ENCODE measurements at places on chromosomes 7 and 10.

DNA sequence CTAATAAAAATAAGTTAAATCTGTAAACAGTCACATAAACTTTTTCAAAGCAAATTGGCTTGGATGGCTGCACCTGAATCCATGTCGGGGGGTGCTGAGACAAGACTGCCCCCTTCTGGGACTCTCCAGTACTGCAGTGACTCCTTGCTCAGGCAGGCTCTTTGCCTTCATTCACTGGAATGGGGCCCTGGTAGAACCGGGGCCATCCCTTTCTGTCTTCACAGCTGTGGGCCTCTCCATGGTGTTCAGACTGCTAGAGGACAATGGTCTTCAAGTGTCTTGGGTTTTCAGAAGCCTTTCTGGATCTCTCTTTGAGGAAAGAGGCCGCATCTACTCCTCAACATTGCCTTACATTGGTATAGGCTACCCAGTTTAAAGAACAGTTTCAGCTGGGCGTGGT is 16.1 kb upstream of the IMPDH1 start:
- peak; percentile 60 for DNase-seq

DNA sequence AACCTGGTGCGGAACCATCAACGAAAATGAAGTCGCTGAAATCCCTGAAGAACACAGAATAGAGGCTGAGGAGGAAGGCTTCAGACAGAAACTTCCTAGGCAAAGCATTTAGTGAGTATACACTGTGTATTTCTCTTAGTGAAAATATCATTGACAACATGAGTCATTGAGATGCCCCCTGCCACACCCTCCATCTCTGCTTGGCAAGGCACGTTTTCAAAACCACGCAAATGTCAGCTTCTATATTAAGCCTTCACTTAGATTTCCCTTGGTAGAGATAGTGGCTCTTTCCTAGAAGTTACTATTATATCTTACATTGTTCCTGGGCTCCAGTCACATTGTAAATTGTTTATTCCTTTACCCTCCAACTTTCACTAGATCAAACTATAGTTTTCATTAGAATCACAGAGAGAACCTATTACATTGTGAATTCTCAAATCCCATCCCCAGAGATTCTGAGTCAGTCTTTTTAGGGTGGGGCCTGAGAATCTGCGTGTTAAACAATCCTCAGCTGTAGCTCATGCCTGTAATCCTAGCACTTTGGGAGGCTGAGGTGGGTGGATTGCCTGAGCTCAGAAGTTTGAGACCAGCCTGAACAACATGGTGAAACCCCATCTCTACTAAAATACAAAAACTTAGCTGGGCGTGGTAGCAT is 4.6 kb upstream of the SKAP2 start:
- DNase-seq = no peak

DNA sequence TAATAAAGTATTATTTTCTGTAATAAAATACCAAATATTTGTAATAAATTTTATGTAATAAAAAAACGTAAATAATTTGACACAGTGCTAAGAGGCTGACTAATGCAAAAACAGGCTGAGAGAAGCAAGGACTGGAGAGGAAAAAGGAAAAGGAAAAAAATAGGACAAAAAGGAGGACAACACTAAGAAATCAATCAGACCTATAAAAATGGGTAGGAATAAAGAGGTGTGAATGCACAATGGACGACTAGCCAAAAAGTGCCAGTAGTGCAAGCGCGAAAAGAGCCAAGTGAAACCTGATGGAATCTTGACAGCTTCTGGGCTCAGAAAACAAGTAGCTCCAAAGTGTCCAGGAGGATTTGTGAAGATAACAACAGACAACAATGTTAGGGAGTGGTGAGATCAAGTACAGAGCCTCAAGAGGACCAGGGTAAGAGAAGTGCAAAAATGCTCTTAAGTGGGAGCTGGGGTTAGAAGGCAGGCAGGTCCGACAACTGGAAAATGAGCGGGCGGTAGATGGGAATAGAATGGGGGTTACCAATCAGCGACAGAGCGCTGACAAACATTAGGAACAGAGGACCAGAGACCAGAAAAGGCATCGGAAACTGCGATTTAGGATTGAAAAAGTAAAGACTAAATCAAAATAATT is 1.2 kb downstream of the BRAF start:
- DNase-seq = no peak

DNA sequence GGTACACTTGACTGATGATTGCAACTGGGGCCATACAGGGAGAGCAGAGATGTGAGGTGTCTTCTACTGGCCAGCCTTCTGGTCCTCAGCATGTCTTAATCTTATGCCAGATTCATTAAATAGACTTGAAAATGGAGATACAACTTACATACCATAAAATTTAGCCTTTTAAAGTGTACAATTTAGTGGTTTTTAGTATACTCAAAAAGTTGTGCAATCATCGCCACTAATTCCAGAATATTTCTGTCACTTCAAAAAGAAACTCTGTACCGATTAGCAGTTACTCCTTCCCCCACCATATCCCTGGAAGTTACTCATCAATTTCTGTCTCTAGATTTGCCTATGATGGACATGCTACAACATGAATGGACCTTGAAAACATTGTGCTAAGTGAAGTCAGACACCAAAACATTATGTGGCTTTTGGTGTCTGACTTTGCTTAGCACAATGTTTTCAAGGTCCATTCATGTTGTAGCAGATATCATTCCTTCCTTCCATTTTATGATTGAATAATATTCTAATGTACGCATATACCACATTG is 53.0 kb downstream of the SH2D4B start:
- DNase-seq = no peak

DNA sequence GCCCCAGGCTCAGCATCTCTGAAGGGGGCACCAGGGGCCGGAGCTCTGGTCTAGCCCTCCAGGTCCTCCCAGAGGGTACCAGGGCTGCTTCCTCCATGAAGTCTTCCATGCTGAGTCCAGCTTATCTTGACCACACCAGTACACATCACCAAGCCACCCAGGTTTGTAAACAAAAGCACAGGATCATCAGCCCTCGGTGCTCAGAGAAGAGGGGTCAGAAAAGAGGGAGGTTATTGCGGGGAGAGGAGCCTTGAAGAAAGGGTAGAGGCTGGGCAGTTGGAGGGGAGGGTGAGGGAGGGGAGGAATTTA is 23.9 kb downstream of the AQP1 start:
- DNase-seq = no peak

DNA sequence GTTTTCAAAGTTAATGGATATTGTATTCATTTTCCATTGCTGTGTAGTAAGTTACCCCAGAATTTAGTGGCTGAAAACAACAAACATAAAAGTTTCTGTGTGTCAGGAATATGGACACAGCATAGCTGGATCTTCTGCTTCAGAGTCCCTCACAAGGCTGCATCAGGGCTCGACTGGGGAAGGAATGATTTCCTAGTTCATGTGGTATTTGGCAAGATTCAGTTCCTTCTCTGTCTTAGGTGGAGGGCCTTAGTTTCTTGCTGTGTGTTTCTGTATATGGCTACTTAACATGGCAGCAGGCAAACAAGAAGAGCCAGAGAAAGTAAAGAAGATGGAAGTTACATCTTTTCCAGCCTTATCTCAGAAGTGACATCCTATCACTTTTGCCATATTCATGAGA is 51.1 kb downstream of the TPST1 start:
- DNase-seq = no peak

GRCh38 chr7:11436773-11437524 is 395.0 kb downstream of the THSD7A start:
- no peak for DNase-seq

DNA sequence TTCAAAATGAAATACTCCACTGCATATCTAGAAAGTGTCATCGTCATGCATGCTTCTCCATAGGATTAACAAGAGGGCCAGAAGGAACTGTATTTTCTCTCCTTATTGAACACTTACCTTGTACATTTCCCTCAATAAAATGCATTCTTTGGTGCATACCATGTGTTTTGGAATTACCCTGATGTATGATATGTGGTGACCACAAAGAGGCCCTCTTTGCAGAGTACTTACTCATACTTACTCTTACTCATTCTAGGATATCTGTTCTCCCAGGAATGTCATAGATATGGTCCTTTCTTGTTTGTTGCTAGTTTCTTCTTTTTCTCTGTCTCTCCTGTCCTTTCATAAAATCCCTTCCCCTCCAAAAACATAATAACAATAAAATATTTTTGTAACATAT is 1087.1 kb upstream of the POT1 start:
- DNase-seq = no peak

DNA sequence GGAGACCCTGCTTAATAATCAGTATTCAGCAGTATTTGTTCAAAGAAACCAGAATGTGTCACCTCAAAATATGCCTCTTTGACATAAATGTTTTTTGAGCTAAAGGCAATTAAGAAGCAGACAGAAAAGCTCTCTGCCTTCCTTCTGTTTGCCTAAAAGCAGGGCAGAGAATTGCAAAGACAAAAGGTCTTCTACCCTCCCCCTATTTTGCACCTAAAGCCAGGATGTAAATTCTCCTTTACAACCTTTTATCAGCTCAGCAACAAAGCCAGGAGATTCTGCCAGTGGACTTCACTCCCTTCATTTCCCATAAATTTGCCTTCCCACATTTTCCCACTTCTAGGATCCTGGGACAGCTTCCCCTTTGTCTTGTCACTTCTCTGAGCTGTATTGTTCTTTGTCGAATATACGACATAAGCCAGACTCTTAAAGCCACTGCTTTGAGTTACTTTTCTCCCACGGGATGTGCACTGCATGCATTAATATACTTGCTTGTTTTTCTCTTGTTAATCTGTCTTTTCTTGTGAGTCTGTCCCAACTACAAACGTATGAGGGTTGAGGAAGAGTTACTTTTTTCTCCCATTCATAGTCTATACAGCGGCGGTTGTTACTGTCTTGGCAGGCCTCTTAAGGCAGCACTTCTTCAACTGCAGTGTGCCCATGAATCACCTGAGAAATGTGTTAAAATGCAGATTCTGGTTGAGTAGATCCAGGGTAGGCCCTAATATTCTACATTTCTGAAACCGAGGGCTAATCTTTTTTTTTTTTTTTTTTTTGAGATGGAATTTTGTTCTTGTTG is 48.2 kb downstream of the ST8SIA6 start:
- DNase-seq = no peak

GRCh38 chr7:111092406-111093236 is 1.7 kb downstream of the LRRN3 start:
- no peak for DNase-seq

- DNase-seq = no peak
Observed at GRCh38 chr7:72476608-72477305, 64.6 kb upstream of the CALN1 start.

DNA sequence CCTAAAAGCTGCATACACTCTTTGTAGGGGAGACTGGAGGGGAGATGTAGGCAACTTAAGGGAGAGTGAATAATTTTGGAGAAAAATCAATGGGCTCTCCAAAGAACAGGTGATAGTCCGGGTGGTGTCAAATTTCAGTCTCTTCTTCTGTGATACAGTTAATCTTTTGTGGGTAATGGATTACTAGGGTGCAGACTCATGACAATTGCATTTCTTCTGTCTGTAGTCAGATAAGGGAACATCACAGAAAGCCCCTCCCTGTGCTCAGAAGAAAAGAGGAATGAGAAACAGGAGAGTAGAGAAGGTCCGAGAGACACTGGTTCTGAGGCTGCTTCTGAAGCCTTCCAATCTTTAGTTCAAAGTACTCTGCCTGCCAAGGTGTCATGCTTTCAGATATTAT is 1140.7 kb upstream of the LRRN3 start:
- no peak for DNase-seq

GRCh38 chr7:50303335-50304128 is 984 bp upstream of the IKZF1 start:
- no peak for DNase-seq
